ENCODE measurements at places on chromosomes 16 and 17. TPM values are rescaled to one million over a fixed set of nuclear protein-coding genes. Genes with fewer than 3 reads are reported as not detected.

The OMG gene
- total RNA-seq: not detected

The PMP22 gene
- 1.5 TPM for total RNA-seq

The OTOP2 gene
- not detected for total RNA-seq

The ADORA2B gene
- total RNA-seq: 3.1 TPM

The CHD9NB gene
- 2.6 TPM for total RNA-seq

The WDR81 gene
- total RNA-seq: 22.5 TPM

The CTRB1 gene
- total RNA-seq: not detected

The GSDMA gene
- not detected for total RNA-seq

The KRT26 gene
- total RNA-seq: not detected

The SRCIN1 gene
- total RNA-seq: 6.7 TPM

The ZNF469 gene
- total RNA-seq: 4.4 TPM

The RBFOX1 gene
- total RNA-seq: 2.0 TPM

The SNAI3 gene
- 3.2 TPM for total RNA-seq

The ARL5C gene
- total RNA-seq: not detected

The ADCY7 gene
- 2.6 TPM for total RNA-seq
